ENCODE measurements at places on chromosomes 2 and 18. TPM values are rescaled to one million over a fixed set of nuclear protein-coding genes. Genes with fewer than 3 reads are reported as not detected.

DNA sequence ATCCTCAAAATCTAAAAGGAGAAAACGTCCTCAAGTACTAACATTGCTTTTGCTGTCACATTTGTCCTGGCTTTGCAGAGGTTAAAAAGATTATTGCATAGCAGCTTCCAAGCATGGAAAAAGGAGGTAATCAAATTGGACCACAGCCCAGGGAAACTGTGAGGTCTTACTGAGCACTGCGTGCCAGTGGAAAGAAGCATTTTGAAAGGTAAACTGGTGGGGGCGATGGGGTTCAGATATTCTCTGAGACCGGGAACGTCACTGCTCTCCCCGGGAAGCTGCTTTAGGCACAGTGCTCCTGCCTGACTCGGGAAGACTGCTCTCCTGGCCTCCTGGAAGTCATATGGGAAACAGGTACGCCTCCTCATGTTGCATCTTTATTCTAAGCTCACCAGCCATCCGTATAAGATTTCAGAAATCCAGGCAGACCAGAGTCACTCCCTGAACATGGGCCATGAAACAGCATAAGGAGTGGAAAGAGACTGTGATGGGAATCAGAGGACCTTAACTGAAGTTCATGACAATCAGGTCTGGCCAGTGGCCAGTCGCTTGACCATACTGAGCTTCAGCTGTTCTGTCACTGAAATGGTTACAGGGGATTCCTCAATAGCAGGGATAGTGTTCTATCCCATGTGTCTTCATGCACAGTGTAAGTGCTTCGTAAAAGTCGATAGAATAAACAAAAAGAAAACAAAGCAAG lies 284.1 kb downstream of the TRIB2 start:
- DNase-seq: no peak

GRCh38 chr2:134232868-134233727 lies 20.8 kb upstream of the MGAT5 start:
- no peak for DNase-seq

DNA sequence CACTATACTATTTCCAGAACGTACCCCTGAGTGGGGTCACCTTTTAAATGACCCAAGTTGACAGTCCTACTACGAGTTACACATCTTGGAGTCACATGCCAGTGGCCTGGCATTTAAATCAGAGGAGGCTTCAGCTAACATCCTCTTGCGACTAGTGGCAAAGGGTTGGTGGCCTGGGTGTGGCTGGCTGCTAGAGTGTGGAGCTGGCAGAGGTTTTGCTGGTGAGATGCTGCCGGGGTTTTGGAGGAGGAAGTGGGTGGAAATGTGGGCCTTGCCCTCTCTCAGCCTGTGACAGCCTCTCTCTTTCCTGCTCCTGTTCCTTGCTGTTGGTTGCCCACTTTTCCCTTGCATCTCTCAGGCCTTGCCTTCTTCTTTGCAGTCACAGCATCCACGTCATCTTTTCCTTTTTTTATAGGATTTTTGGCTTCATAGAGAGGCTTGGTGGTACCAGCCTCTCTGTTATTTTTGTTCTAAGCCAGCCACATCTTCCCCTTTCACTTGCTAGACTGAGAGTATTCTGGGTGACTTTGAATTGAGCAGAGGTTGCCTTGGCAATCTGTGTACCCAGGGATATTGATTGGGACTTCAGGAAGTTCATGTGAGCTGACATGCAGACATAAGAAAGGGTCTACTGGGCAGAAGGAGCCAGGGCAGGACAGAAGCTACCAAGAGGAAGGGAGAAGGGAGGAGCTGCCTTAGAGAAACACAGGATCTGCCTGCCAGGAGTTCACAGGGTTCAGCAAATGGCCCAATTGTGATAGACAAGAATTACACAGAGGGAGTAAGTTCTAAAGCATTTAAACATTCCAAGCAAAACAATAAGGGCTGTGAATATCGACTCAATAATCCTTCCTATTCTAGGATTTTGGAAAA lies 55.4 kb downstream of the CDC42EP3 start:
- no peak for DNase-seq

- no peak for DNase-seq
Measured at GRCh38 chr2:101841679-101842327, 144.3 kb downstream of the MAP4K4 start.

DNA sequence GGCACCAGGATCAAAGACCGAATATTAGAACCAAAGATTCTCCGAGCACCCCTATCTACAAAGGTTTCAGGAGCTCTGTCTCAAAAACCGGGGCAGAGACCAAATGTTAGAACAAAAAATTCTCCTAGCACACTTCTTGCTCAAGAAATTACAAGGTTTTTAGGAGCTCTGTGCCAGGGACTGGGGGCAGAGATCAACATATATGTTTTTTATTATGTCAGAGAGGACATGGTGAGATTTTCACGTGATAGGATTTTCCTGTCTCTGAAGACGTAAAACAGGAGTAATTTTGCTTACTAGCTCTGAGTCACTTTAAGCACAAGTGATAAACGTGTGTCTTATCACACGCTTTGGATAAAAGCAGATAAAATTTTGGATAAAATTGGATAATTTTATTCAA lies 34.8 kb upstream of the ODC1 start:
- no peak for DNase-seq

- DNase-seq: no peak
Measured at GRCh38 chr18:74284980-74285355, 6.8 kb downstream of the CYB5A start.

- no peak for DNase-seq
Measured at GRCh38 chr18:5601188-5601624, 57.4 kb upstream of the EPB41L3 start.

- no peak for DNase-seq
Measured at GRCh38 chr2:49069829-49070228, 84.5 kb downstream of the FSHR start.

DNA sequence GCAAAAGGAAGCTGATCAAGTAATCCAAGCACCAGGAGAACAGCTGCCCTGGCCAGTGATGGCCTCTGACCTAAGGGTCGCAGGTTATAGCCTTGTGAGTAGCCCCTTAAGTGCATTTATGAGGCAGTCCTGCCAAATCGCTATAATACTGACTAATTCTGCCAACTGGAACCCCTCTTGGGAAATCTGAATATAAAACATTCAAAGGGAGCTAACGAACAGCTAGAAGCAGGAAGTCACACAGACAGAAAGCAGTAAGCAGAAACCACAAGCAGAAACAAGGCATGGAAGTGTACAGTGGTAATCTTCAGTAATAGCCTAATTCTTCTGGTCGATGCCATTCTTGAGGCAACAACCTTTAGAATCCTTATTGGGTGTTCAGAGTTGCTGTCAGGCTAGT lies 521.3 kb downstream of the METTL4 start:
- DNase-seq: no peak

DNA sequence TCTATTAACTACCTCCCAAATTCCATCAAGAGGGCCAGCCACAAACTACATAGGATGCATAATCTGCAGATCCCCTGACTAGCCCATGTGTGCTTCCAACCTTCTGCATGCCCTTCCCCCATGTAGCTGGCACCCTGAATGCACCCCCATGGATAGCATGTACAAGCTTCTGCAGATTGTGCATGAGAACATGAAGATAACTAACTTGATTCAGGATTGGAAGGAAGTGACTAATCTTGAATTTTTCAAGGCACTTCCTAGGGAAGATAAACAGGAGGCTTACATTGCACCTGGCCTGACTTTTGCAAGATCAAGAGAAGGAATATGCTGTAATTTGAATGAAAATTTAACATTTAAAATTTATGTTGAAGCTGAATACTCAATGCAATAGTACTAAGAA lies 66.7 kb downstream of the CDC42EP3 start:
- DNase-seq: no peak

- no peak for DNase-seq
Measured at GRCh38 chr18:33291539-33291938, 149.0 kb downstream of the CCDC178 start.

- no peak for DNase-seq
Measured at GRCh38 chr2:36572054-36572718, 25.8 kb downstream of the FEZ2 start.

DNA sequence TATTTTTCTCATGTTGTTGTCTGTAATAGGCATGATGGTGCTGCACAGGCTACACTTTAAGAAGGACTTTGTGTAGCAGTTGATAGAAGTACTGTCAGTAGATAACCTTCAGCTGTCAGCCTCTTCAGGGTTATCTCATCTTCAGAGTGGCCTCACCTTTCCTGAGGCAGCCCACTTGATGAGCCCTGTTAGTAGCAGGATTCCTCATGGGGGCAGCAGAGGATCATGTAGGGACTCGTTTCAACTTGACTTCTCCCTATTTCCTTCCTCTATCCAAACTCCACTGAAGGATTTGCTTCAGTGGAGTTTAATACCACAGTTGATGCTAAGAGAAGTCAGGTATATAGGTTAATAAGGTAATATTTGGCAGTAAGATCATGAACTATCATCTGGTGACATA lies 530.3 kb upstream of the FSIP2 start:
- no peak for DNase-seq

- no peak for DNase-seq
Measured at GRCh38 chr2:153871231-153872221, at the start of gene GALNT13. Gene GALNT13 (plus strand): TSS chr2:153871922.

- no peak for DNase-seq
Measured at GRCh38 chr18:58135183-58135641, 91.2 kb downstream of the NEDD4L start.

DNA sequence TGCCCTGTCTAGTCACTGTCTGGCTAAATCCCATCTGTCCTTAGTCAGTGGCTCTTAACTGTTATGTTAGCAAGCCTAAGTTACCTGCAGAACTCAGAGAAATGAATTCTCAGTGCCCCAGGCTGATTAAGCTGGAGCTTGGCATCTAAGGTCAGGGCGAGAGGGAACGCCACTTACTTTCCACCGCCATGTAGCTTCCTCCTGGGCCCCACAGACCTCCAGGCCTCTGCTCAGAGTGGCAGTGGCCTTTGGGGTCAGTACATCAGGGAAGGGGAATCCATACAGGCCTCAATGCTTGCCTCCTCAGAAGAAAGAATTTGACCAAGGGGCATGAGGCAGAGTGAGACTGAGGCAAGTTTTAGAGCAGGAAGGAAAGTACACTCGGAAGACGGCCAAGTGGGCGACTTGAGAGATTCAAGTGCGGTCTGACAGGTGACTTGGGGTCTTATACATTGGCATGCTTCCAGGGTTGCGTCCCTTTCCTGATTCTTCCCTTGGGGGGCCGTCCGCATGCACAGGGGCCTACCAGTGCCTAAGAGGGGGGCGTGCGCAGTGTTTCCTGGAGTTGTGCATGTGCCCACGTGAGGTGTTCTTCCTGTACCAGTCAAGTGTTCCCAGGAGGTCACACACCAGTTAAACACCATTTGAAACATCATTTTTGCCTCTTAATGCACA lies 64.1 kb downstream of the EMILIN2 start:
- DNase-seq: no peak

- no peak for DNase-seq
Measured at GRCh38 chr2:3059141-3059925, 318.3 kb downstream of the EIPR1 start.

DNA sequence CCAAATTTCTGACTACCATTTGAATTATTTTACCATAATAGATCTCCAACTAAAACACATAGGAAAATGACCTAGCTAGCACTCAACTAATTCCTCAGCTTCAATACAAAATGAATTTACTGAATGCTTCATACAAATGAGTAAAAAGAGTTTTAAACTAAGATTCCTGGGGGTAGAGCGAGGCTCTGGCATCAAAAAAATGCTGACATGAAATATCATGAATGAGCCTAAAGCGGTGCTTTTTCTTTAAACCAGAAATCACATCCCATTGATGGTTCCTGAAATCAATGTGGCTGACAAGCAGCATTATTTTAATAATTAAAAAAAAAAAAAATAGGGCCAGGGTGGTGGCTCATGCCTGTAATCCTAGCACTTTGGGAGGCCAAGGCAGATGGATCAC lies 32.1 kb downstream of the WDR33 start:
- DNase-seq: no peak

DNA sequence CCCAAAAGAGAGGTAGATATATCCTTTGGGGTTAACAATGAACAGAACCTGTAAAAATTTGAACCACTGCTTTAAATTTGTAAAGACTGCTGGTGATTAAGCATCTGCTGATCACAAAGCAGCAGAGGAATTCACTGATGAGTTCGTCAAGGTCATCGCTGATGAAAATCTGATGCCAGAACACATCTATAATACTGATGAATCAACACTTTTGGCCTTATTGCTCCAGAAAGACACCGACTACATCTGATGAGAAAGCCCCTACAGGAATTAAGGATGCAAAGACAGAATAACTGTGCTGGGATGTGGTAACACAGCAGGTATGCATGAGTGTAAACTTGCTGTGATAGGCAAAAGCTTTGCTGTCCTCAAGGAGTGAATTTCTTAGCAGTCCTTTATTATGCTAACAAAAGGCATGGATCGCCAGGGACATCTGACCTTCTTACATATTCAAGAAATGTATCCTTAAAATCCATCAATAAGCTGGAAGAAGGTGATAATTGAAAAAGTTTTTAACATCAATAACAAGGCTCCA lies 30.5 kb upstream of the SGPP2 start:
- no peak for DNase-seq

GRCh38 chr2:190563109-190563508 lies 28.6 kb upstream of the NEMP2 start:
- DNase-seq: no peak

DNA sequence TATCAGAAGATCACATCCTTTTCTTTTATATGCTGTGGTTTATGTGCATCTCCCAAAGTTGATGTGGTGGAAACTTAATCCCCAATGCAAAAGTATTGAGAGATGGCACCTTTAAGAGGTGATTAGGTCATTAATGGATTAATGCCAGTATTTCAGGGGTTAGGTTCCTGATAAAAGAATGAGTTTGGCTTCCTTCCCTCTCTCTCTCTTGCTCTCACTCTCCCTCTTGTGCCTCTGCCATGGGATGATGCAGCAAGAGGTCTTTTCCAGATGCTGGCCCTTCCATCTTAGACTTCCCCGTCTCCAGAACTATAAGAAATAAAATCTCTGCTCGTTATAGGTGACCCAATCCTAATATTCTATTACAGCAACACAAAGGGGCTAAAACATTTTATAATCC lies 85.0 kb downstream of the TTC27 start:
- DNase-seq: no peak

DNA sequence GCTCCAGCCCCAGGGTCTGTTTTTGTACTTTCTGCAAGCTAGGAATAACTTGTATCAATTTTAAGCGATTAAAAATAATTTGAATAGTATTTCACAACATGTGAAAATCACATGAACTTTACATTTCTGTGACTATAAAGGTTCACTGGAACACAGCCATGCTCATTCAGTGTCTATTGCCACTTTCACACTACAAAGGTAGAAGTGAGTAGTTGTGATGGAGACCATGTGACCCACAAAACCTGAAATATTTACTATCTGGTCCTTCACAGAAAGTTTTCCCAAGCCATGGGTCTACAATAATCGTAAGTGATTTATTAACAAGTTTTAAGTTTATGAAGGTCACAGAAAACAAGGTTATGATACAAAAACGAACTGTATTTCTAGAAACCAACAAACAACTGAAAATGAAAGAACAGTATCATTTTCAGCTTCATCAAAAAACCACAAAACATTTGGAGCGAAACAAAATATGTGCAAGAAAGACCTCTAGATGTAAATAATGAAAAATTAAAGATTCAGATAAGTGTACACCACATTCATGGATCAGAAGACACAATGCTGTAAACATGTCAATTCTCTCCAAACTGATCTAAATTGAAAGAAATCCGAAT lies 68.9 kb upstream of the DNER start:
- no peak for DNase-seq

The LAMA1 gene
- 0.03 TPM for total RNA-seq

The TGIF1 gene
- total RNA-seq: 171 TPM

The FAM168B gene
- 137 TPM for total RNA-seq

The DUSP28 gene
- total RNA-seq: 10.7 TPM

The GAD1 gene
- total RNA-seq: 12.5 TPM

The POLE4 gene
- total RNA-seq: 103 TPM

The SCN7A gene
- 0.03 TPM for total RNA-seq

The FIGN gene
- total RNA-seq: 19.5 TPM
